Mesenchymal stem cell (in vitro differentiated cells and primary cell): ENCODE measurements at places on chromosomes 6 and 20.
A peak's percentile ranks its signal among the peaks of the same experiment; 100 is the strongest.

DNA sequence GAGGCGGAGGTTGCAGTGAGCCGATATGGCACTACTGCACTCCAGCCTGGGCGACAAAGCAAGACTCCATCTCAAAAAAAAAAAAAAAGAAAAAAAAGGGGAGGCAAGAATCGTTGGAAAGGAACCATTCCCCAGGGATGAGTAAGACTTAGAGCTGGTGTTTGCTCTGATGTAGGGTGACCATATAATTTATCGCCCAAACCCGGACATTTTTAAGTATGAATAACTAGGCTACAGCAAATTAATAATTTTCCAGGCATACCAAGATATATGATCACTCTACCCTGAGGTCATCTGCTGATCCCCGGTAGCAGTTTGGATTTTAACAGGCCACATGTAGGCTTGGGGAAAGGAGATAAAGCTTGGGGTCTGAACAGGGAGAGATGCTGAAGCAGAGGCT, 260.9 kb downstream of the BTBD9 start:
- H3K4me3 ChIP-seq = no peak overlapping the region
- DNase-seq = no peak
- no peaks in the 10 kb centered on the region for H3K36me3 ChIP-seq
- no peaks in the 10 kb centered on the region for H3K27me3 ChIP-seq

- H3K27ac ChIP-seq = no peak overlapping the region
- no peak overlapping the region for H3K4me3 ChIP-seq
- no peaks in the 10 kb centered on the region for H3K36me3 ChIP-seq
- H3K4me1 ChIP-seq = no peaks in the 10 kb centered on the region
- no peaks in the 10 kb centered on the region for H3K27me3 ChIP-seq
Observed at GRCh38 chr20:53413186-53413631, 180.4 kb downstream of the ZNF217 start.

DNA sequence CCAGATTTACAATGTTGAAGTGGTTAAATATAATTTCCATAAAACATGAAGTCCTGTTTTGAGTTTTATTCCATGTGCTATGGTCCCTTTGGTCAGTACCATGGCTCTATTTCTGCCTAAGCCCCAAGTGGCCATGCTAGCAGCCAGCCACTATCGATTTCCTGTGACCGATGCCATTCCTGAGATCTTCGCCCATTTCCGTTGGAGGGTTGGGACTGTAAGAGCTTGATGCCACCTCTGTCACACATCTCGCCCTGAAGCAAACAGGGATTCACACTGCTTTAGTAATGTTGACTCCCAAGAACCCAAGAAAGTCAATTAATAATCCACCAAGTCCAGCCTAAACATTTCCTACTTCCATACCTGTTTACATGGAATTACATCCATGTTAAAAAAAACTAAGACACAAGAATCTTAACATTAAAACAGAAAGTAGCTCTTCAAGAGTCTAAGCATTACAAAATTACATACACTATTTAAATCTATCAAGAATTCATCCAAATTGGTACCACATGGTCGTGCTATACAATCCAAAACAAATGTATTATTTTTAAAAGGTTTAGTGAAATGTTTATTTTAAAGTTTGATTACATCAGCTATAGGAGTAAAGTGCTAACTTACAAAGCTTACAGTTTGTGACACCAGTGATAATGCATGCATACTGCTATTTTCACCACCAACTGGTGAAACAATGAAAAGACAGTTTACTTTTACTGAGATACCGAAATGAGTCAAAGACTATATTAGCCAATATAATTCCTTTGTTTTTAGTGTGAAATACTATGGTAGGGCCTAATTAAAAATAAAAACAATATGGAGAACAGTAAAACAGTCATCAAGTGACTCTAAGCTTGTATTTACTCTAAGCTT, 2.5 kb downstream of the RBM39 start:
- H3K36me3 ChIP-seq = peaks cover 60% of the 10 kb centered on the region
- H3K4me1 ChIP-seq = peaks cover 9% of the 10 kb centered on the region
- H3K27me3 ChIP-seq = no peaks in the 10 kb centered on the region
- H3K27ac ChIP-seq = no peak overlapping the region
- peak; percentile 67 for DNase-seq
- peak overlapping the region; percentile 86 for H3K4me3 ChIP-seq

DNA sequence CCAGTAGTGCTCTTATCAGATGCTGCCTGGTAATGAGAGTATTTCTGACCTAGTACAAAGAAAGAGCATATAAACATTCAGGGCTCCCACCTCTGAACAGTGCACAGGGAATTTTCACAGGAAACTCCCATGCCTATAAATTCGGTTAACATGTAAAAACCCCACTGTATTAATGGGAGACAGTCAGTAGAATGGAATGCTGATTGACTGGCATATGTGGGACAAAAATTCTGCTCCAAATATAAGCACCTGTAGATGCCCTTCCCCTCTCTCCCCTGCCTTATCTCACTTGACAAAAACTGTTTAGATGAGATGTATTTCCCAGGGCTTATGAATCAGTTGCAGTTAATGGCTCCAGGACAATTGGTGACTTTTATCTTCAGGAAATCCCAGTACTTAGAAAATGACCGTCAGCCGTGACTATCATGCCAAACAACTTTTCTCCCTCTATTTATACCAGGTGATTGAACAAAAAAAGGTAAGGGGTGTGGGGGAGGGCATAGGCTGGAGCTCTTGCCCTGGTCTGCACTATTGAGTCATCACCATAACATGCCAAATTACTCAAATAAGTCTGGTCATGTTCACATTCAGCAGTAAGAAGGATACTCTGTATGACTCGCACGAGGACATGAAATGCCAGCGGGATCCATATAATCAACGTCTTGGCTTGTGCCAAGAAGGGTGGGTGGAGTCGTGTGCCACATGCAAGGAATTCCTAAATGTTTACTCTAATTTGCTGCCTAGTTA, 176.4 kb upstream of the BMP2 start:
- peak; percentile 63 for DNase-seq
- H3K4me3 ChIP-seq = peak overlapping the region; percentile 12
- H3K36me3 ChIP-seq = no peaks in the 10 kb centered on the region
- peaks cover 3% of the 10 kb centered on the region for H3K4me1 ChIP-seq

- no peak for DNase-seq
- no peaks in the 10 kb centered on the region for H3K36me3 ChIP-seq
- H3K27me3 ChIP-seq = no peaks in the 10 kb centered on the region
Observed at GRCh38 chr6:102582569-102582968, 1189.1 kb downstream of the GRIK2 start.

DNA sequence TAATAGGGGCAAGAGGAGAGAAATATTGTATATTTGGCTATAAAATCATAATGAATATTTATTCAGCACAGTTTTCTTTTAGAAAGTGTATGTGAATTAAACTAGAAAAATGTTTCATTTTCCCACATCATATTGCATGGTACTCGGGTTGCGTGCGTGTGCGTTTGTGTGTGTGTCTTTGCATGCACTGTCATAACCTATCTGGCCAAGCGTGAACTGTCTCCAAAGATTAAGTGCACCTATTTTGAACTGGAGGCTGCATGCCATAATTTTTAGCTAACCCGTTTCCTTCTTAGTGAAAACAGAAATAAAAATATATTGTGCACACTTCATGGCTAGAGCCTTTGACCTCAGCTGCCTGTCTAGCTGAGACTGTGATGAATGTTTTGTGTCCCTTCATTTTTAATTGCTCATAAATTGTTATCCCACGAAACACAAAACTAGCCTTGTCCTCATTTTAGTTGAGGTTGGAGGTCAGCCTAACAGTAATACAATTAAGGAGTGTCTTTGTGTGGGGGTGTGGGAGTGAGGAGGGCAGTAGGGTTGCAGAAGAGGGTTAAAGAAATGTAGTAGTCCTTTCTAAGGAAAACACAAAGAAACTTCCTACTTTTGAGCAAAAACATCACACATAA, 336.1 kb upstream of the POU3F2 start:
- H3K36me3 ChIP-seq = no peaks in the 10 kb centered on the region
- no peak overlapping the region for H3K27ac ChIP-seq
- H3K4me1 ChIP-seq = no peaks in the 10 kb centered on the region
- no peak overlapping the region for H3K4me3 ChIP-seq
- no peak for DNase-seq
- H3K27me3 ChIP-seq = no peaks in the 10 kb centered on the region

DNA sequence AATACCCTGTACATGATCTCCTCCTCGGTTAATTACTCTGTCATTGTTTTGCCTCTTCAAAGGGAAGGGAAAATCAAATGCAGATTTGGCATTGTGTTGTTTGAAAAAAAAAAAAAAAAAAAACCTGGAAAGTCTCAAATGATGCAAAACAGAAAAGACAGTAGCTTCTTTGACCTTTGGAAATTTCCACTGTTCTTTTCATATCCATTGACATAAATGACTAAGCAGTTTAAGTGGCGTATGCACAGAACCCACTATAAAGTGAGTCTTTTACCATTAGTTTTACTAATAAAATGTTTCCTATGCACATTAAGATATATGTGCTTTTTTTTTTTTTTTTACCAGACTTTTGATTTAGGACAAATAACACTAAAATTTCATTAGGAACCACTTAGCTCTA, 704.3 kb downstream of the TFAP2A start:
- no peaks in the 10 kb centered on the region for H3K27me3 ChIP-seq
- DNase-seq = peak; percentile 47
- H3K4me3 ChIP-seq = no peak overlapping the region
- no peaks in the 10 kb centered on the region for H3K4me1 ChIP-seq

- no peak overlapping the region for H3K27ac ChIP-seq
- DNase-seq = peak; percentile 86
- H3K4me1 ChIP-seq = peaks cover 14% of the 10 kb centered on the region
- H3K4me3 ChIP-seq = peak overlapping the region; percentile 44
- no peaks in the 10 kb centered on the region for H3K27me3 ChIP-seq
Observed at GRCh38 chr6:27866357-27867050, 45.7 kb downstream of the OR2B2 start.

DNA sequence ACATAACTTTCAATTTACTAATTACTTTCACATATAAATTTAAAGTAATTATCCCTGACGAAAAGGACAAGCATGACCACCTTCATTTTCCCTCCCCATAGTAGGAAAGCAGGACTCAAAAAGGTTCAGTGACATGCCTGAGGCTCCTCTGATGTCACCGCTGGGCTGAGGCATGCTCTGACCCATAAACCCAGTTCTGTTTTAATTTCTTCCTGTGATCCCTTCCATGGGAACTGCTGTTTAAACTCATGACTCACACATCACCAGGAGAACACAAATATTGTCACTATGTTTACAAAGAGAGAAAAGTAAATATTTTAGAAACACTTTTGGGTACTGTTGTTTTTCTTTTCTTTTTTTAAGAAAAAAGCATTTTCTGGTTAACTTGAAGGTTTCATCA, 38.0 kb upstream of the NR2E1 start:
- H3K27me3 ChIP-seq = peaks cover 59% of the 10 kb centered on the region
- peaks cover 6% of the 10 kb centered on the region for H3K4me1 ChIP-seq
- H3K27ac ChIP-seq = no peak overlapping the region
- peak; percentile 67 for DNase-seq

- H3K4me1 ChIP-seq = no peaks in the 10 kb centered on the region
- H3K27me3 ChIP-seq = no peaks in the 10 kb centered on the region
- H3K36me3 ChIP-seq = peaks cover 37% of the 10 kb centered on the region
- peak; percentile 6 for DNase-seq
- no peak overlapping the region for H3K27ac ChIP-seq
Observed at GRCh38 chr20:56504373-56505005, 20.1 kb upstream of the FAM209A start.

GRCh38 chr20:51132279-51132678, 109.4 kb upstream of the KCNG1 start:
- no peak overlapping the region for H3K4me3 ChIP-seq
- H3K27me3 ChIP-seq = no peaks in the 10 kb centered on the region
- no peaks in the 10 kb centered on the region for H3K36me3 ChIP-seq
- peaks cover 13% of the 10 kb centered on the region for H3K4me1 ChIP-seq

GRCh38 chr6:15822835-15823234, 160.0 kb upstream of the DTNBP1 start:
- H3K36me3 ChIP-seq = no peaks in the 10 kb centered on the region
- no peaks in the 10 kb centered on the region for H3K4me1 ChIP-seq
- no peak for DNase-seq

GRCh38 chr6:134123666-134124208, 71.3 kb upstream of the SLC2A12 start:
- H3K36me3 ChIP-seq = no peaks in the 10 kb centered on the region
- no peaks in the 10 kb centered on the region for H3K4me1 ChIP-seq
- no peak overlapping the region for H3K27ac ChIP-seq

GRCh38 chr6:74872754-74873476, 332.9 kb downstream of the COL12A1 start:
- DNase-seq = no peak
- H3K4me1 ChIP-seq = no peaks in the 10 kb centered on the region
- no peak overlapping the region for H3K4me3 ChIP-seq

DNA sequence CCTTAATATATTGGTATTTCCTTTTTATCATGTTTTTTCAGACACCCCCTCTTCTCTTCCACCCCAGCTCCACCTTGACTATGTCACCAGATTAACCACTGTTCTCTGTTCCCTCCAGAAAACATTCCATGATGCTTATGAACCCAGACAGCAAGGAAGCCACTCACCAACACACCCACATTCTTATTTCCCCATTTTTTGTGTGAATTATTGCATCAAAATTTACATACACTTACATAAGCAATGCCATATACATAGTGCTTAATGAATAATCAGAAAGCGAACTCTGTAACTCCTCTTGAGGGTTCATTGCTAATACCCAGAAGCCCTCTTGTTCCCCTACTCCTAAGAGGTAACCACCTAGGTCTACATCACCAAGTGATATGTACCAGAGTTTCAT, 182.3 kb upstream of the CDYL start:
- no peak overlapping the region for H3K27ac ChIP-seq
- no peaks in the 10 kb centered on the region for H3K36me3 ChIP-seq
- no peaks in the 10 kb centered on the region for H3K4me1 ChIP-seq
- no peak for DNase-seq
- no peaks in the 10 kb centered on the region for H3K27me3 ChIP-seq
- no peak overlapping the region for H3K4me3 ChIP-seq
